ENCODE measurements at places on chromosomes 3 and 15. TPM values are rescaled to one million over a fixed set of nuclear protein-coding genes. Genes with fewer than 3 reads are reported as not detected.

Gene ALCAM
- total RNA-seq: 150 TPM

Gene HTR3E
- not detected for total RNA-seq

Gene SLC12A1
- 1.6 TPM for total RNA-seq

Gene MAP1A
- 24.5 TPM for total RNA-seq

Gene NMB
- 2.4 TPM for total RNA-seq

Gene TMEM158
- 19.6 TPM for total RNA-seq

Gene GOLGA8G
- total RNA-seq: not detected
